ENCODE measurements at places on chromosomes 2 and 18.

GRCh38 chr18:57052173-57052572 is 94.7 kb upstream of the BOD1L2 start:
- no peak for DNase-seq

DNA sequence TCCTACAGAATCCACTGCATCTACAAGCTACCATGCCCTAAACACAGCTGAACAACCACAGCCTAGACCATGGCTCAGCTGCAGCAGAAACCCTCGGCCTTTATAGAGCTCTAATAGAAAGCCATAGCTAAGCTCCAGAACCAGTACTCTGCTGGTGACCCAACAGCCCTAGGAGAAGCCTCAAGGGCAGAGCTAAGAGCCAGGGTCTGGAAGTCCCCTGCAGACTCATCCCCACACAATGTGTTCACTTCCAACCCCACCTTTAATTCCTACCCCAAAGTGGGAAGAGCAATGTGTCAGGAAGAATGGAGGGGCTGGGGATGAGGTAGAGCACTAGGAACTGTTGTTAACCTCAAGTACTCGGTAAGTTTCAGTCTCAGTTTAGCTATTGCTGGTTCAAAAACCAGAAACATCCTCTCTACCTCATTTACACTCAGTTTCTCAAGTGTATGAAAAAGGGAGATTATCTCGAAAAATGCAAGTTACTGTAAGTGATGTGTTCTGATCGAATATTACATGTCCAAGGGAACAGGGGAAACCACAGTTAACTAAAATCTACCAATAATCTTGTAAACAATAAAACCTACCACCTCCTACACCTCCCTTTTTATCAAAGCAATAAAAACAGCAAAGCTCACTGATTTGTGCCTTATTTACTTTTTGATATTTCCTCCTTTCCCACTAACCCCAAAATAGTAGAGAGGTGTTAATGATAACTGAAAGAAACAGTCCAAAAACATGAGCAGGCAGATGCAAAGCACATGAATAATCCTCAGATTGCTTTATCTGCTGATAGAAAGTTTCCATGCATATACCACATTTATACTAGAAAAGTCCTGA is 36.2 kb downstream of the THADA start:
- DNase-seq: no peak

- DNase-seq: peak; percentile 79
Observed at GRCh38 chr18:811892-812375, at the start of gene YES1. Gene YES1 (minus strand): TSS chr18:812242. CDS start chr18:756827, 55,415 bp downstream.

DNA sequence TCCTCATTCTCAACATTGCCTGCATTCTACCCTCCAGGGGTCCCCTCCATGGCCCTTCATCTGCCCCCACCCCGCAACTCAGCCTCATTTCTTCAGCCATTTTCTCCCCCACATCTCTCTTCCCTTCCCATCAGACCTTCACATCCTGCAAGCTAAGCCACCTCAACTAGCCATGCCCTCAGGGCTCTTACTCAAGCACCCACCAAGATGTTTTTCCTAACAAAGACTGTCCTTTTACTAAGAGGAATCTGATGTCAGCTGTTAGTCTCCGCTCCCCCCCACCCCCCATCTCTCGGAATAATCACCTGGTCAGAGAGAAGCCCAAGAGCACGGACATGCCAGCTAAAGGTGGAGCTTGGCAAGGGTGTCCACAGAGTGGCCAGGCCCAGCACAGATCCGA is 4.7 kb upstream of the CAPN10 start:
- DNase-seq: no peak

DNA sequence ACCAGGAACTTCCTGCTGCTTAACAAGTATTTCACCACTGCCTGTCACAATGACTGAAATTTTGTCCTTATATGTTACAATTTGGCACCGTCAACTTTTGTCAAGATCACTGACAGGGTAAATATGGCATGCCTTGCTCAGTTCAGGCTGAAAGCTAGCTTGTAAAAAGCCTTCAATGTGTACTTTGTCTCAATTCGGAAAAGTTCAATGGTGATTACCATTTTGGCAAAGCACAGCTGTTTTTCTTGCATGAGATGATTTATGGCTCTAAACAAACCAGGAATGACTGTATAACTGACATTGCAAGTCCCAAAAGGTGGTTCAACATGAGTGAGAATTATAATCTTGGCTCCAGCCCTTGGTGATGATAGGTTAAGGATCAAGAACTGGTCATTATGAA is 1255.2 kb downstream of the CNTNAP5 start:
- DNase-seq: no peak

Data from activated naive CD4-positive, alpha-beta T cell treated with anti-CD3 and anti-CD28 coated beads, Interleukin-2, amount 10 ng/mL, durations not matched to agents 7 days and 5 days (primary cell).